ENCODE measurements at places on chromosomes 5 and 9. TPM values are rescaled to one million over a fixed set of nuclear protein-coding genes. Genes with fewer than 3 reads are reported as not detected.

The GABRA6 gene
- not detected for total RNA-seq

The CLIC3 gene
- 4.3 TPM for total RNA-seq

The GRIA1 gene
- total RNA-seq: 1.2 TPM

The C5orf34 gene
- 10.4 TPM for total RNA-seq

The CCDC192 gene
- not detected for total RNA-seq

The HTR1A gene
- total RNA-seq: not detected

Measured in fibroblast of the aortic adventitia (primary cell).